Gastrocnemius medialis (tissue), 4 donors: ENCODE measurements at places on chromosomes 1 and 21. TPM values are rescaled to one million over a fixed set of nuclear protein-coding genes. Genes with fewer than 3 reads are reported as not detected.

- H3K4me1 ChIP-seq: peaks cover 5% of the 10 kb centered on the region
- no peak overlapping the region for H3K27ac ChIP-seq
Observed at GRCh38 chr1:166145499-166145898, 21.3 kb downstream of the FAM78B start.

- H3K4me3 ChIP-seq: no peak overlapping the region
- H3K27me3 ChIP-seq: no peaks in the 10 kb centered on the region
- no peak for DNase-seq
- H3K27ac ChIP-seq: no peak overlapping the region
Observed at GRCh38 chr1:160550572-160551034, 27.5 kb upstream of the SLAMF6 start.

DNA sequence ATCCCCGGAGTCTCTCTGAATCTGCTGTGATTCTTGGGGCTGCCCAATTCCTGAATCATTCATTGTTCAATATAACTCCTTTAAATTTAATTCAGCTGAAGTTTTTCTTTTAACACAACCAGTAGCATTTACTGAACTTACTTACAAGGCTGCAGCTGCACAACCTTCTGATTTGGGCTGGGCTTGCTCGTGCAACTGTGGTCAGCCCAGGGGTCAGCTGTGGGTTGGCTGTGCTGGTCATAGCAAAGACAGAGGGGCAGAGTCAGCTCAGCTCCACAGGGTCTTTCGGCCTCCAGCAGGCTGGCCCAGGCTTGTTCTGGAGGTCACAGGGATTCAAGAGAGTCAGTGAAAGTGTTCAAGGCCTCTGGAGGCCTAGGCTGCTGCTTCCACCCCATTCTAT, 186.1 kb downstream of the MATN1 start:
- H3K27me3 ChIP-seq: no peaks in the 10 kb centered on the region
- no peak overlapping the region for H3K4me3 ChIP-seq
- no peaks in the 10 kb centered on the region for H3K36me3 ChIP-seq
- DNase-seq: no peak
- no peak overlapping the region for H3K27ac ChIP-seq

DNA sequence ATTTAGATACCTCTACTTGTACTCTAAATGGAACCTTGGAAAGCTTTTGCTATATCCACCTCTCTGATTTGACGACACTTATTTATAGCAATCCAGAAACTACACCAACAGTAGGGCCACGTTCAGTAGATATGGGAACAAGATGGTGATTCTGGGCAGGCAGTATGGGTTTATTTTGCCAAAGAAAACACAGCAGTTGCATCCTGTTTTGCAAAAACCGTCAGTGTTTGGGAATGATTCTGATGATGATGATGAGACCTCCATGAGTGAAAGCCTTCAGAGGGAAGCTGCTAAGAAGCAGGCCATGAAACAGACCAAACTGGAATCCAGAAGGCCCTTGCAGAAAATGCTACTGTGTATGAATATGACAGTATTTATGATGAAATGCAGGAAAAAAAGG, 41.5 kb upstream of the NEXN start:
- H3K4me1 ChIP-seq: peaks cover 3% of the 10 kb centered on the region
- H3K27ac ChIP-seq: no peak overlapping the region
- DNase-seq: no peak
- no peak overlapping the region for H3K4me3 ChIP-seq

DNA sequence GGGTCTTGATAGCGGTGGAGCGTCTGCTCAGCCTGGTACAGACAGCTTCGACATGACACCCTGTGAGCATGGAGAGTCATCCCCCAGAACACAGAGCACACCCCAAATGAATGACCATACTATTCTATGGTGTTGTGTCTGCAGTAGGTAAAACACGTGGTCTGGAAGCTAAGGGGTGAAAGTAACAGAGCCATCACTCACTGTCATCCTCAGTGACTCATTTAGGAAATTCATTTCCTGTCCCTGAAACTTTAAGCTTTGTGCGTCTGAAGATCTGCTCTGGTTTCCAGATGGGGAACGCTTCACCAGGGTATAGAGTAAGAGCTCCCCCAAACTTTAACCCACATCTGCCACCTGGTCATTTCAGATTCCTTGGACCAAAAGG, 94.8 kb upstream of the DISP3 start:
- H3K4me3 ChIP-seq: no peak overlapping the region
- no peak for DNase-seq
- H3K4me1 ChIP-seq: no peaks in the 10 kb centered on the region

- no peaks in the 10 kb centered on the region for H3K4me1 ChIP-seq
- H3K27me3 ChIP-seq: no peaks in the 10 kb centered on the region
- no peak overlapping the region for H3K4me3 ChIP-seq
- DNase-seq: no peak
- H3K36me3 ChIP-seq: no peaks in the 10 kb centered on the region
Observed at GRCh38 chr1:198649232-198649967, 10.6 kb downstream of the PTPRC start.

DNA sequence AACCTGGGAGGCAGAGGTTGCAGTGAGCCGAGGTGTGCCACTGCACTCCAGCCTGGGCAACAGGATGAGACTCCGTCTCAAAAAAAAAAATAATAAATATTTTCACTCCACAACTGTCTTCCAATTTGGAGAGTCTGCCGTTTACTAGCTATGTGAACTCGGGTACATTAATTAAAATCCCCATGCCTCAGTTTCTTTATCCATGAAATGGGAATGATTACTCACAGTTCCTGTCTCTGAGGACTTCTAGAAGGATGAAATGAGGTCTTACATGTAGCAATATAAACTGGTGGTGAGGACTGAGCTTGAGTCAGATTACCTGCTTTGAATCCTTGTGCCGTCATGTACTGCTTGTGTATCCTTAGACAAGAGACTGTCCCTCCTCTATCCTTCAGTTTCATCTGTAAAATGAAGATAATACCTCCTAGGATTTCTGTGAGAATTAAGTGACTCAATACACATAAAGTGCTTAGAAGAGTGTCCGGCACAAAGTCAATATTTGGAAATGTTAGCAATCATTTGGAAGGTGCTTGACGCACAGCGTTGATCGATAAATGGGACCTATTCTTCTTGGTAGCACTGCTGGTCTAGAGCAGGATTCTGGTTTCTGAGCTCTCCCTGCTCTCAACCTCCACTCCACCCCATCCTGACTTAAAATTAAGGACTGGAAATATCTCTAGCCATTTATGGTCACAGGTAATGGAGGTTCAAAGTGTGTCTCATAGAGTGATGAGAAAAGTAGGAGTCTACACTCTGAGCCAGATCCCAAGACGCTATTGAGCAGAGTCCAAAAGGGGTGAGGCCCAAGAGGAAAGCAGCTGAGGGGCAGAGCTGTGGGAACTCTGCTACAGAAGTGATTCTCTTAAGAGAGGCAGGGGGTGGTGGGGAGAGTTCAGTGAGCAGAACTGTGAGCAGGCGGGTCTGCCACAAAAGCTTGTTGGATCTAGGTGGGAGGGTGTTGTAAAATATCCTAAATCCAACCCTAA, 11.6 kb upstream of the DDI2 start:
- no peaks in the 10 kb centered on the region for H3K36me3 ChIP-seq
- H3K27ac ChIP-seq: no peak overlapping the region
- no peak for DNase-seq

GRCh38 chr1:186149591-186149990, 225.5 kb downstream of the TPR start:
- peaks cover 6% of the 10 kb centered on the region for H3K36me3 ChIP-seq
- H3K27ac ChIP-seq: no peak overlapping the region
- no peak overlapping the region for H3K4me3 ChIP-seq
- H3K4me1 ChIP-seq: no peaks in the 10 kb centered on the region
- DNase-seq: no peak

DNA sequence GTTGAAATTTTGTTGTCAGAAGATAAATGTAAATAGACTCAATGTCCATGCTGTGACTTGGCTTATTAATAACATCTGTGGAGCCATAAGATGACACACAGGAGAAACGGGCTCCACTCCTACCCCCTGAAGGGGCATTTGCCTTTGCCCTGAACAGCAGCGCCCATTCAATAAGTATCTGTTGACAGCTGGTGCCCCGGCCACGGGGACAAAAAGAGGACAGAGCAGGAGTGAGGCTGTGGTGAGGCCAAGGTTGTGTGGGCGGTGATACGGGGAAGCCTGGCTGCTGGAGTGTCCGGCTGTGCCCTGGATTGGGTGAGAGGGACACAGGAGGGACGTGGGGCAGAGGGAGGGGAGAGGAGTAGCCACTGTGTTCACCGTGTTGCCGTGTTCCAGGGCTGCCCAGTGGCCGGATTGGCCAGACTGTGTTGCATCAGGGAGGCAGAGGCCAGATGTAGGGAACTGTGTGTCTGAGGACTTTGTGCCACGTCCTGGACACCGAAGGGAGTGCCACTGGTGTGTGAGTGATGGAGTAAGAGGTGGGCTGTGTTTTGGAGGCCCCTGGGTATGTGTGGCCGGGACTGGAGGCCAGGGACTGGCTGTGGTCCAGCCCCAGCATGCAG, 15.1 kb downstream of the PRMT2 start:
- no peak overlapping the region for H3K4me3 ChIP-seq
- no peak for DNase-seq
- H3K4me1 ChIP-seq: no peaks in the 10 kb centered on the region
- peaks cover 90% of the 10 kb centered on the region for H3K36me3 ChIP-seq

DNA sequence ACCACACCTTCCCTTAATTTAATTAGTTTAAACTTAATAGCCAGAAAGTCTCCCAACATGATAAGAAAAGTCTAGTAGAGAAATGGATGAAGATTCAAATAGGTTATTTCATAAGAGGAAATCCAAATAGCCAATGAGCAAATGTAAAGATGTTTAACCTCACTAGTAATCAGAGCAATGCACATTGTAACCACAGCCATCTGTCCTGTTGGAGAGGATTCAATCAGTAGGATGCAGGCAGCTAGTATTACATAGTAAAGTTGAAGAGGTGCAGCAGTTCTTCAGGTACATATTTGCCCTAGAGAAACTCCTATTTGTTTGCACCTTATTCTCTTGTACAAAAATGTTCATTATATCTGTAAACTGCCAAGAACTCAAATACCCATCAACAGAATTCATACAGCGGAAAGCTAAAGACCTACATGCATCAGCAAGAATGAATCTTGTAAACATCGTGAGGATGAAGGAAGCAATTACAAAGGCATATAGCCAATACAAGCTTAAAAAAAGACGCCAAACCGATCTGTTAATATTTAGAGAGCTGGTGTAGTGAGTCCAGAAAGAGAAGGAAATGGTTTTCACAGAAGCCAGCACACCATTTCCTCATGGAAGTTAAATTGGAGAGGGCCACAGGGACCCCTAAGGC, 27.9 kb downstream of the DIP2A start:
- H3K27me3 ChIP-seq: no peaks in the 10 kb centered on the region
- DNase-seq: no peak
- H3K27ac ChIP-seq: no peak overlapping the region
- no peak overlapping the region for H3K4me3 ChIP-seq

- peak overlapping the region; percentile 85 for H3K4me3 ChIP-seq
- DNase-seq: no peak
- no peaks in the 10 kb centered on the region for H3K36me3 ChIP-seq
- peaks cover 27% of the 10 kb centered on the region for H3K4me1 ChIP-seq
- no peaks in the 10 kb centered on the region for H3K27me3 ChIP-seq
Observed at GRCh38 chr1:75725861-75726361, 1.4 kb downstream of the ACADM start.

DNA sequence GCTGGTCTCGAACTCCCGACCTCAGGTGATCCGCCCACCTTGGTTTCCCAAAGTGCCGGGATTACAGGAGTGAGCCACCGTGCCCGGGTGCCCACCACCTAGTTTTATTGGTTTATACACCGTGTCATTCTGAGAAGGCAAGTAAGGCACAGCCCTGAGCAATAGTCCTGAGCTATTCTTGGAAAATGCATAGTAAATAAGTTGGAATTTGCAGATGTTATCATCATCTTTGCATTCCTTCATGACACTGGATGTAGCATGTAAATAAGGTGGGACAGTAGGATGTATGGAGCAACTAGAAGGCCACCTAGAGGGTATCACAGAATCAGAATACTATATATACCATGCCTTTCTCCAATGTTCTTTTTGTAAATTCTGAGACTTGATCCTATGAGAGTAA, 11.0 kb downstream of the TOR1AIP2 start:
- H3K4me3 ChIP-seq: no peak overlapping the region
- H3K4me1 ChIP-seq: peaks cover 23% of the 10 kb centered on the region
- no peak for DNase-seq

DNA sequence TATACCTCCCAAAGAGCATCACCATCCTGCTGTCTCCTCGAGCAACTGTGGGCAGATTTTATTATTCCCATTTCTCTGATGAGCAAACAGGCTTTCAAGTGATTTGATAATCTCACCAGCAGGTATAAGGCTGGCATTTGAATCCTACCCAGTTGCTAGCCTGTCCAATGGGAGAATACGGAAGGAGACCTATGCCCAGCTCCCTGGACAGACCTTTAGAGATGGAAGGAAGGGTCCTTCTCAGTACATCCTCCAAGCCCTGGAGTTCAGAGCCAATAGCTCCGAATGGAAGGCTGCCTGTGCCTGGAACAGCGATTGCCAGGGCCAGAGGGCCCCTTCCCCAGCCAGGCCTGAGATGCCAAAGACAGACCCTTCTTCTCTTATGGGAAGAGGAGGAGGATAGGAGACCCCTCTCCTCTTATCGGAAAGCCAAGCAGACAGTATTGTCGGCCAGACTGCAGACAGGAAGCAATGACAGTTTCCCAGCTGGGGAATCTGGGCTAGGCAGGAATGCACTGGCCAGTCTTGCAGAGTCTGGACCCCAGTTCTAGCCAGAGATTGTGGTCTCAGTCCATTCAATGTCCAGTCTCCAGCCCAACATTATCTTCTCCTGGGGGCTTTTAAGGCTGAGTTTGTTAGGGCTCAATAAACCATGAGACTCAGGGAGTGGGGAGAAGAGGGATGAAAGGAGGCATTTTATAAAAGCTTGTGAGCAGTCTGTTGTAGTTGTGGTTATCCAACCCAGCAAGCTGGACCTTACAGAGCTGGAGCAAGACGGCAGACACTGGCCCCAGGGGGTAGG, 2.0 kb downstream of the IFFO2 start:
- DNase-seq: no peak
- no peaks in the 10 kb centered on the region for H3K27me3 ChIP-seq
- no peaks in the 10 kb centered on the region for H3K36me3 ChIP-seq

DNA sequence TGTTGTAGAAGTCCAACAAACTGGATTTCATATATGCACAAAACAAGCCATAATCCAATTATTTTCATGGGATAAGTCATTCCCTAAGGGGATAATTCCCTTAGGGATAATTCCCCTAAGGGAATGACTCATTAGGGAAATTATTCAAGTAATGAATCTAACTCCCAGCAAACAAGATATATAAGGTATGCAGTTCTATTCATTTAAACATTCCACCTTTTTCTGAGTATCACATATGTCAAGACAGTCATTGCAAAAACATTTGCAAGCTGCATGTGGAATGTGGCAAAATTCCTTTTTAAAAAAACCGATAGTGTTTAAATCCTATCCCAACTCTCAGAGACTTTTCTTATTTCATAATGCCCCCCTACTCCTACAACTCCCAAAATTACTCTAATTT, 131.2 kb downstream of the AKT3 start:
- H3K4me1 ChIP-seq: peaks cover 6% of the 10 kb centered on the region
- no peak overlapping the region for H3K4me3 ChIP-seq
- H3K27ac ChIP-seq: no peak overlapping the region
- DNase-seq: no peak

GRCh38 chr1:206921772-206922265, at the start of gene FCMR:
TSS of gene FCMR (minus strand) at chr1:206921941. CDS start at chr1:206921854, 87 bp downstream.
- no peaks in the 10 kb centered on the region for H3K4me1 ChIP-seq
- peak; percentile 26 for DNase-seq
- H3K36me3 ChIP-seq: no peaks in the 10 kb centered on the region
- no peak within 1 kb of the TSS for H3K4me3 ChIP-seq

- H3K27ac ChIP-seq: peak overlapping the region; percentile 90
- H3K4me3 ChIP-seq: peak overlapping the region; percentile 57
Observed at GRCh38 chr1:61184714-61185106, 102.3 kb downstream of the NFIA start.

The KRTAP21-2 gene
- total RNA-seq: not detected

The SAMD11 gene
- 0.17 TPM for total RNA-seq

The ZCCHC17 gene
- total RNA-seq: 16.3 TPM

The TNFRSF1B gene
- total RNA-seq: 14.8 TPM

The MEGF6 gene
- total RNA-seq: 5.4 TPM

The S100A1 gene
- 932 TPM for total RNA-seq

The PRRX1 gene
- total RNA-seq: 48.3 TPM

The EPHA8 gene
- not detected for total RNA-seq
